ENCODE measurements at places on chromosomes 5 and 9.

DNA sequence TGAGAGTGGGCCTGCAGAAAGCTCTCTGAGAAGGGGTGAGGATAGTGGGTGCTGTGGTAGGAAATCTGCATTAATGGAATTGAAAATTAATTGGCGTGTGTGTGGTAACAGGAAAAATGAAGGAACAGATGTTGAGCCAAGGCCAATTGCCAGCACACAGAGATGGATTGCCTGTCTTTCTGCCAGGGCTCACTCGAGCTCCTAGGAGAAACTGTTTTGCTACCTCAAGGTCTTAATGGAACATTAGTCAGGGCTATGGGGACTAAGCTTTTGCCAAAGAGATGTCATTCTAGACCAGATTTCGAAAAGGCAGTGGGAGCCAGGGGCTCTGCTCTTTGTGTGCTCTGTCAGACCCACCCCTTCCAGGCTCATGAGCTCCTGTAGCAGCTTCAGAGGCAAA is 124.0 kb upstream of the EFNA5 start:
- no peak for DNase-seq

- no peak for DNase-seq
These were observed 139.4 kb downstream of the GNAQ start for GRCh38 chr9:77892171-77892570.

DNA sequence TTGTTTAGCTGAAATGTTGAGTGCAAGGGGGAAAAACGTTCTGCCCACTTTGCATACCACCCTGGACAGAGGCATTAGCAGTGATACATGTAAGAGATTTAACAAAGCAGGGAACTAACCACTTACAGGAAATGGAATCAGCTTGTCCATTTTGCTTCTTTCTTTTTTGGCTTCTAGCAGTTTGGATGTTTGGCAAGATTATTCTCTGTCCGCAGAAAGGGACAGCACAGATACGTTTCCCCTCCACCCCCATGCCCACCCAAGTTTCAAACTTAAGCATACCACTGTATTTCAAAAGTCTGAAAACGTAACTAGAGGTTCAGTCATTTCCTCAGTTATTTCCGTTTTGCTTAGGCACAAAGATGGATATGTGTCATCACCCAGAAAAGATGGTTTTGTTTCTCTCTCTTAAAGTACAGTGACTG is 118.4 kb downstream of the GDNF start:
- no peak for DNase-seq

GRCh38 chr9:114798101-114798500 is 7.7 kb downstream of the TNFSF15 start:
- no peak for DNase-seq

Data from HS-27A (cell line).